ENCODE measurements at places on chromosomes 13 and 19.
A peak's percentile ranks its signal among the peaks of the same experiment; 100 is the strongest.

DNA sequence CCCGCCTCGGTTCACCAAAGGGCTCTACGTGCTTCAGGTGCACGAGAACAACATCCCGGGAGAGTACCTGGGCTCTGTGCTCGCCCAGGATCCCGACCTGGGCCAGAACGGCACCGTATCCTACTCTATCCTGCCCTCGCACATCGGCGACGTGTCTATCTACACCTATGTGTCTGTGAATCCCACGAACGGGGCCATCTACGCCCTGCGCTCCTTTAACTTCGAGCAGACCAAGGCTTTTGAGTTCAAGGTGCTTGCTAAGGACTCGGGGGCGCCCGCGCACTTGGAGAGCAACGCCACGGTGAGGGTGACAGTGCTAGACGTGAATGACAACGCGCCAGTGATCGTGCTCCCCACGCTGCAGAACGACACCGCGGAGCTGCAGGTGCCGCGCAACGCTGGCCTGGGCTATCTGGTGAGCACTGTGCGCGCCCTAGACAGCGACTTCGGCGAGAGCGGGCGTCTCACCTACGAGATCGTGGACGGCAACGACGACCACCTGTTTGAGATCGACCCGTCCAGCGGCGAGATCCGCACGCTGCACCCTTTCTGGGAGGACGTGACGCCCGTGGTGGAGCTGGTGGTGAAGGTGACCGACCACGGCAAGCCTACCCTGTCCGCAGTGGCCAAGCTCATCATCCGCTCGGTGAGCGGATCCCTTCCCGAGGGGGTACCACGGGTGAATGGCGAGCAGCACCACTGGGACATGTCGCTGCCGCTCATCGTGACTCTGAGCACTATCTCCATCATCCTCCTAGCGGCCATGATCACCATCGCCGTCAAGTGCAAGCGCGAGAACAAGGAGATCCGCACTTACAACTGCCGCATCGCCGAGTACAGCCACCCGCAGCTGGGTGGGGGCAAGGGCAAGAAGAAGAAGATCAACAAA is 2.6 kb downstream of the PCDH17 start:
- no peak for DNase-seq

DNA sequence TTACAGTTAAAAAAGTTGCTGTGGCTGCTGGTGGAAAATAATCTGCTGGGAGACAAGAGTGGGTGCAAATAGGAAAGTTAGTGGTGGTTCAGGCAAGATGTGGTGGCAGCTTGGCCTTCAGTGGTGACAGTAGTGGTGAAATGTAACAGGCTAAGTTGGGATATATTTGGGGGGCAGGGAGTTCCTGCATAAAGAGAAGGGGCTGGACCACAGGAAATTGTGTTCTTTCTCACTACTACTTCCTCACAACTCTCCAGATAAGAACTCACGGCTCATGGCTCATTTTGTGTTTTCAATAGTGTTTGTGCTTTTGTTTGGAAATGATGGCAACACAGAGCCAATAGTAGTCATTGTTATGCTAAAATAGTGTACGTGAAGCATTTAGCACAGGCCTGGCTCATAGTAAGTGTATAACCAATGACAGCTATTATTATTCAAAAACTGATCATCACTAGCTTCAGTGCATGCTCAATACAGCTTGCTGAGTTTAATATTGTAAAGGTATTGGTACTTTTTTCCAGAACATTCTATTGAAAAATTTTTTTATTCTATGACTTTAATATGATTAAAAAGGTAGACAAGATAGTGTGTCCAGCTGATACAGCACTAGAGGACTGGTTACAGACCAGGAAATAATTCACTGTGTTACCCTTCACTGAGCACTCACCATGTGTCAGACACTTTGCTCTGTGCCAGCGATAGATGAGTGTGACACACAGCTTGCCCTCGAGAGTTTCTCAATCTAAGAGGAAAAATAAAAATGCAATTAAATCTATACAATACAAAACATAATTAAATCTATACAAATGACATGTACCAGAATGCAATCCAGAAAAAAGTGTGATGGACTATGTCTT is 209.8 kb downstream of the POU4F1 start:
- no peak for DNase-seq

DNA sequence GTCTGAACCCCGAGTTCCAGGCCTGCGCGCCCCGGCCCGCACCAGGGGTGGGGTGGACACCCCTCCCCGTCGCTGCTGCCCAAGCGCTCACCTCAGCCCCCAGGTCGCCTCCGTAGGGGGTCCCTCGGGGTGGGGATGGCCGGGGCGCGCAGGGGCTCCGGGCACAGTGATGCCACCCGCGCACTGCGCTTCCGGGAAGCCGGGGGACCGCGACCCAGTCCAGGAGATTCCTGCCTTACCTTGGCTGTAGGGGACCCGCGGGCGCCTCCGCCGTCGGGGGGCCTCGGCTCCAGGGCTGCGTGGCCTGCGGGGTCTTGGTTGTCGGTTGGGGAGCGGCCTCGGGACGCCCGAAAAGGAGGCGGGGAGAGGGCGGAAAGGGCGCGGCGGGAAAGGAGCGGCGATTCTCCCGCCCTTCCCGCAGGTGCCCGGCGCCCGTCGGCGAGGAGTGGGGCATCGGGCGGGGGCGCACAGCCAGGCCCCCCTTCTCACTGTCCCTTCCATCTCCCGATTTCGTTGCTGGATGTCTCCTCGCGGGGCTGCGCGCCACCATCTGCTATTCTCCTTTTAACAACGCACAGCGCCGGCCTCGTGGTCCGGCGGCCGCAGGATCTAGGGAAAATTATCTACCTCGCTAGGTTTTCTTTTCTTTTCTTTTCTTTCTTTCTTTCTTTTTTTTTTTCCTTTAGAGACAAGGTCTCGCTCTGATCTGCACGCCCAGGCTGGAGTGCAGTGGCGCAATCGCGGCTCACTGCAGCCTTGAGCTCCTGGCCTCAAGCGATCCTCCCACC is at the start of gene KEAP1:
TSS of gene KEAP1 (minus strand) at position 355 of the 788 bp plus-strand sequence. CDS start 3,323 bp downstream, outside the sequence.
- DNase-seq: no peak

- DNase-seq: no peak
Observed at GRCh38 chr19:16944626-16945363, 56.0 kb downstream of the F2RL3 start.

DNA sequence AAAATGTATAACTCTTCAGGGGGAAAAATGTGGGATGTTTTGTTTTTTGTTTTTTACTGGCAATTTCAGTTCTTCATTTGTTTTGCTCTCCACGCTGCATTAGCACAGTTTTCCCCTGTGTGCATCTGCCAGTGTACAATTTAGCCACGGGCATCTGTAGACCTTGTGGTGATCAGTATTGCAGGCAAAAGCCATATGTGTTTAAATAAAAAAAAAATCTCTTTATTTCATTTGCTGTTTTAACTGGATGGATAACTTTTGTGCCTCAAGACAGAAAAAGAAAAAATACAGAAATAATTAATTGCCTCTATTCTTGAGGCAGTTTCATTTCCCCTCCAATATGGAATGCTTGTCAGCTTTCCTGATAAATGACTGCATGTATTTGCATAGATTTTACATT is 7.9 kb upstream of the MAB21L1 start:
- no peak for DNase-seq

GRCh38 chr19:3507371-3508120 is 1.4 kb downstream of the FZR1 start:
- DNase-seq: no peak

DNA sequence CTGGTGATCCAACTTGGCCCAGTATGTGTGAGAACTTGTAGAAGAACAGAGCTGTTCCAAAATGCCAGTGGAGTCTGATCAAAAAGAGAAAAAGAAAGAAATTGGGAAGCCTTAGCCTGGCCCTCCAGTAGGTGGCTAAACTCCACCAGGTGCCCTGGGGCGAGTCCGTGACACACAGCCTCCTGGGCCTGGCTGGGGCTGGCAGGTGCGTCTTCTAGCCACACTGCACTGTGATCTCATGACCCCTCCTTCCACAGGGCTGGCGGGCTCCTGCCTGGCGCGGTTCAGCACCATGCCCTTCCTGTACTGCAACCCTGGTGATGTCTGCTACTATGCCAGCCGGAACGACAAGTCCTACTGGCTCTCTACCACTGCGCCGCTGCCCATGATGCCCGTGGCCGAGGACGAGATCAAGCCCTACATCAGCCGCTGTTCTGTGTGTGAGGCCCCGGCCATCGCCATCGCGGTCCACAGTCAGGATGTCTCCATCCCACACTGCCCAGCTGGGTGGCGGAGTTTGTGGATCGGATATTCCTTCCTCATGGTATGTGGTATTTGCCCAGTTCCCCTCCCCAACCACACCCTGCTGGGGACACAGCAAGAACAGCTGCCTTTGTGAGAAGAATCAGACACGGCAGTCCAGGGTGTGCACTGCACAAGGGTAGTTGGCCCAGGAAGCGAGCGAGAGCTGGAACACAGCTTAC is 53.7 kb downstream of the RAB20 start:
- DNase-seq: no peak

GRCh38 chr13:74104661-74105275 is 29.4 kb downstream of the KLF12 start:
- no peak for DNase-seq

GRCh38 chr13:45269204-45269603 is 68.4 kb upstream of the KCTD4 start:
- DNase-seq: no peak

DNA sequence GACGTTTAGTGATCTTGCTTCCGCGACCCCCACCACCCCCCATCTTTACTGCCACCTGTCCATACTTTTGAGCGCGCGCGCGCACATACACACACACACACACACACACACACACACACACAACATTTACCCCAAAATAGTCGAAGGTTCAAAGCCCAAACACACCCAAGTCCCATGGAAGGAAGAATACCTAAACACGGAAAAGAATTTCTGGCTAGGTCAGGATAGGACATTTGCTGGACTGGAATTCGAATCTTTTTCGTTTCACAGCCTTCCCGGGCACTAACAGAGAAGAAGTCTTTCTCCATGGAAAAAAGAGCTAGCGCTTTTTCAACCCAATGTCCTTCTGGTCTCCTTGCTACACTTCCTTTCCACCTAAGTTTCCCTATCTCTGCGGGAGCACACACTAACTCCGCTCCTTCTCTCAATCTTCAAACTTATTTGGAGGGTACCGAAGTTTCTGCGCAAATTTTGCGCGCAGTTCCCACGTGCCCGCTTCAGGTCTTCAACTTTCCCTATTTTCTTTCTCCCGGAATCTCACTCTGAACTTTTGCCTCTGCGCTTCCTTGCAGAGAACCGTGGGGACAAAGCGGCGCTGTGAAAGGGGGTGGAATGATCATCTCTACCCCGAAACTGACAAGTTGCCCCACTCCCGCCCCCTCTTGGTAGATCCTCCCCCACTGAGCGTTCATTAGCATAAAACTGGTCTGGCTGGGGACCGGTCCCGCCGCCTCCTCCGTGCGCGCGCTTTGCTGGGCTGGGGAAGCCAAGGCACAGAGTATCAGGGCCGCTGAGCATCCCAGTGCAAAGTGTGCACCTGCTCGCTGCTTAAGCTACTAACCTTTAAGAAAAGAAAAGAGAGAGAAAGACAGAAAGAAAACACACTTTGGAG is 2.7 kb downstream of the DACH1 start:
- DNase-seq: no peak

DNA sequence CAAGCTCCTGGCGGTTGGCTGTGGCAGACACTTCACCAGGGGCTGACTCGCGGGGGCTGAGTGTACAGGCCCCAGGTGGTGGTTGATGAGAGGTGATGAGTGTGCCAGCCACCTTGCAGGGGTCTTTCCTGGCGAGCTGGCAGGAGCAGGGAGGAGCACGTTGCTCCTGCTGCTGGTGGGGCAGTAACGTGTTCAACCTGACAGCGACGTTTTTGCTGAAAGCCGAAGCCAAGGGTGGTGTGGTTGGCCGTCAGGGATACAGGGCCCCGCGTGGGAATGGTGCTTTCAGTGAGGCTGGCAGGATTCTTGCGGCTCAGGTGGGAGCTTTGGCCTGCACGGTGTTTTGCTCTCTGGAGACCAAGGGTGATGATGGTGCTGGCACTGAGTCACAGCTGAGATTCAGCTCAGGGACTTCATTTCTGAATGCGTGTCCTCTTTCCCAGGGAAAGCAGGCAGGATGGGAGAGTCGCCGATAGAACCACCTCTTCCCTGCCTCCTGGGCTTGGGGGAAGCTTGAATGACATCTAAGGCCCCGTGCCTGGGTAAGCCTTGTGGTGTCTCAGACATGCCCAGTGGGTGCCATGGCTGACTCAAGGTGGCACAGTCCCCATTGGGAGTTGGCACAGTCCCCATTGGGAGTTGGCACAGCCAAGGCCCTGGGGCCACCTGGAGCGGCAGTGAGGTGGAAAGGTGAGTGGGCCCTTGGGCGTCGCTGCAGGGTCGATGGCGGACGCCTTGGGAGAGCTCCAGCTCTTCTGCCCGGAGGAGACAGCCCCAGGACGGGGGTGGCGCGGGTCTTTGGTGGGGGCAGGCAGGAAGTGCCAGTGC is 8.8 kb downstream of the DAZAP1 start:
- no peak for DNase-seq

DNA sequence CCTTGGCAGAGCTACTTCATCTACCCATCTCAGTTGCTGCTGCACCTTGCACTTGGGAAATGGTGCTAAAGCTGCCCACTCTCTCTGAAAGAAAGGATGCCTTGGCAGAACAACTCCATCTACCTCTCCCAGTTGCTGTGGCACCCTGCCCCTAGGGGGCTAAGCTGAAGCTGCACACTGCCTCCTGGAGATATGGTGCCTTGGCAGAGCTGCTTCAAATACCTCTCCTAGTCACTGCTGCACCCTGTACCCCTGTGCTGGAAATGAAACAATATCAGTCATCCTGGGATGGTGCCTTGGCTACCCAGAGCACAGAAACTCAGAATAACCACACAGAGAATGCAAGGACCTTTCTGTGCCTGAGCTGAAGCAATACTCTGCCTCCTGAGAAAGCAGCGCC is 615.8 kb downstream of the DIAPH3 start:
- no peak for DNase-seq

DNA sequence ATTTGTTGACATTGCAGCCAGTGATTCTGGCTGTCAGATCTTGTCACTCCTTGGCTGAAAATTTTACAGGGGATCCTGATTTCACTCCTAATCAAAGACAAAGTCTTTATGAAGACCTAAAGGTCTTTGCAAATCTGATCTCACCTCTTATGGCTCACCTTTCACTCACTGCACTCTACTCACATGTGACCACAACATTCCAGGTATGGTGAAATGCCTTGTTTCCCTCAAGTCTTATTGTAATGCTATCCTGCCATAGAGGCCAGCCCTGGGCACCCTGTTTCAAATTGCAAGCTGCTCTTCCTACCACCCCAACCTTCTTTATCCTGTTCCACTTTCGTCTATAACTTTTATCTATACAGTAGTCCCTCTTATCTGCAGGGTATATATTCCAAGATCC is 200.1 kb downstream of the NDFIP2 start:
- DNase-seq: no peak

DNA sequence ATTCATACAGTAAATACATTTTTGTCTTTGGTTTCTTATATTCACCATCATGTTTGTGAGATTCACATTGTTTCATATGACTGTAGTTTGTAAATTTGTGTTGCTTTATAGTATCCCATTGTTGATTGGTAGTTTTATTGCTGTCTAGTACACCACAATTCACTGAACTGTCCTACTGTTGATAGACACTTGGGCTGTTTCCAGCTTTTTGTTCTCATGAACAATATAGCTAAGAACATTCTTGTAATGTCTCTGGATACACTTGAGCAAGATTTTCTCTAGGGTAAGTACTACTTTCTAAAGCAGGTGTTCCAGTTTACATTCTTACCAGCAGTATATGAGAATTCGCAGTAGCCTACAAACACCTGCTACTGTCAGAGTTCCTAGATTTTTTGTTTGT is 37.8 kb downstream of the SKA3 start:
- DNase-seq: no peak

GRCh38 chr13:112248862-112249592 is 127.1 kb upstream of the SPACA7 start:
- DNase-seq: no peak

GRCh38 chr19:38319421-38320258 is at the start of gene KCNK6:
TSS of gene KCNK6 (plus strand) at chr19:38319845. CDS start at chr19:38319951, 106 bp downstream.
- DNase-seq: peak; percentile 49

Measured in T-helper 1 cell (primary cell).